Left cardiac atrium (tissue), 4 donors: ENCODE measurements at places on chromosomes 7 and 10.

GRCh38 chr10:33709008-33709753, 374.7 kb upstream of the NRP1 start:
- DNase-seq: no peak

- DNase-seq: no peak
Observed at GRCh38 chr10:50857579-50857978, 27.8 kb downstream of the A1CF start.

DNA sequence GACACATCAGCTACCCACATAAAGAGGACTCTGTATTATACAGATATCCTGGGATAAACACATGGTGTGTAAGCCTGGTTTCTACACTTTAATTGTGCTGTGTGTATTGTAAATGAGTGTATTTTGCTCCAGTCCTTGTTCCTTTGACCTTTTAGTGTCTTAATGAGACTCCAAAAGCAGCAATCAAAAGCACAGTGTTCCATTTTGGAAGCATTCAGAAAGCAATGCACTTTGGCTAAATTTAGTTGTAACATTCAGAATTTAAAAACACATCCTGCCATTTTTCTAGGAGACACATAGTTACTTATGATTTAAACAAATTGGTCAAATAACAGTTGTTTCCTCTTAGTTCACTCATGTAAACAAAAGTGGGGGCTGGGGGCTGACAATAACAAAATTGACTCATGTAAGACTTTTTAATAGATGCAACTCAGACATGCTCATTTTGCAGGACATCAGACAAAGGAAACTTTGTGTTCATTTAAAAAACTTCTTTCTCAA, 122.2 kb downstream of the GPR37 start:
- DNase-seq: no peak

DNA sequence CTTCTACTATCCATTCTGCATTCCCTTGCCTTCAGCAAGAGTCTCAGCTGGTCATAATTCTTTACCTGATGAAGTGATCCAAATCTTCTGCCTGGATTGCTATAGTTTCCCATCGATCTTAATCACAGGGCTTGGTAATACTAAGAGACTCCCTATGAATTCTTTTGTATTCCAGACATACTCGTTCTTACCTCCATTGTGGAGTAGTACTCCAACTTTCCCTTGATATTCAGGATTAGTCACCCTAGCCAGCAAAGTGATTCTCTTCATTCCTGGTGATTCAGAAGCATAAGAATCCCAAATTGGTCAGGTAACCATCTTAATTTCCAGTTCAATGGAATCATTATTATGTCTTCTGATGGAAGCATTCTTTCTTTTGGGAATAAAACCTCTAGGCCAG, 96.7 kb downstream of the TWIST1 start:
- no peak for DNase-seq
